ENCODE measurements at places on chromosomes 3 and 15.

- peak; percentile 31 for DNase-seq
These were observed 42.6 kb upstream of the TMCO5A start for GRCh38 chr15:37891766-37892368.

DNA sequence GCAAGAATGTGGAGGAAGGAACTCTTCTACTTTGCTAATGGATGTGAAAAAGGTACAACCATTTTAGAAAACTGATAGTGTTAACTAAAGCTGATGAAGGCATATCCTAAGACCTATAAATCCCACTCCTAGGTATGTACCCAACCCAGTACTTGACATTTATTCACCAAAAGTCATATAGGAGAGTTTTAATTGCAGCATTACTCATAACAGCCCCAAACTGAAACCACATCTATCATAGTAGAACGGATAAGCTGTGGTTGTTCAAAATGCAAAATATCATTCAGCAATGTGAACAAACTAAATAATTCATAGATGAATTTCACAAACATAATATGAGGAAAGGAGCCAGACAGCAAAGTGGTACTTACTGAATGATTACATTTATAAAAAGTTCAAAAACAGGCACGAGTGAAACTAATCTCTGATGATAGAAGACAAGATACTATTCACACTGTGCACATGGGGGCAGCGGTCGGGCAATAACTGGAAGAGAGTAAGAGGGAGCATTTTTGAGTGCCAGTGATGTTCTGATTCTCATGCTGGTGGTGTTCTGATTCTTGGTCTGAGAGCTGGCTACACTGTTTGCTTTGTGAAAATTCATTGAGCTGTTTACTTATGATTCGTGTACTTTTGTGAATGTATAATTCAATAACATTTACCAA, 34.3 kb downstream of the GOLIM4 start:
- no peak for DNase-seq

DNA sequence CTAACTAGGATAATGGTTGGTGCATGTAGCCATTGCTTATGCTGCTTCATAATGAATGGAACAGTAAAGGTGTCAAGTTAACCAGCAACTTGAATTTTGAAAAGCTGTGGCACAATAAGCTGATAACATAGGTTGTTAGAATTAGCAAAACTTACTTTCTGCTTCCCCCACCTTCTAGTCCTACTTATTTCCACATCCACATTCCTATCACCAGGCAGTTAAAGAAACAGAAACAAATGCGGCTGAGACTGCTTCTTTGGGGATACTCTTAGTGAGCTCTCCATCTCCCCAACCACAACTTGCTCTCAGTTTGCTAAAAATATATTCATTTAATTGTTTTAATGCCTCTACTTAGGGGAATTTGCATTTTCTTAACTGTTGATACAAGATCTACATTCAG, 215.1 kb downstream of the TIGIT start:
- no peak for DNase-seq

- no peak for DNase-seq
These were observed 28.0 kb upstream of the IDH2 start for GRCh38 chr15:90130291-90130690.

DNA sequence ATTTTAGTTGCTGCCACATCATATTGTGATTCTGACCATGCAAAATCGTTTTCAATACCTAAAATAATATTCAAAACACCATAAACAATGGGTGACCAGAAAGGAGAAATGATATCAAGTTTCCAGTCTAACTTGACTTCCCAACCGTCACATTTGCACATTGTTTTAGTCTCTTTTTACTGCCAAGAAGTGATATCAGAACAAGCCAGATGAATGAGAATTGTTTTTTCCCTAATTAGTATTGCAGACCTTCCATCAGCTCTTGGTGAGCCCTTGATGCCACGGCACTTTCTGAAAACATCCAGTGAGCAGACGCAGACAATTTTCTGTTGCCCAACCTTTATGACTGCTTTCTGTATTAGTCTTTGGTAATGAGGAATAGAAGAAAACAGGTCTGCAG, 62.5 kb downstream of the SPATA16 start:
- no peak for DNase-seq

DNA sequence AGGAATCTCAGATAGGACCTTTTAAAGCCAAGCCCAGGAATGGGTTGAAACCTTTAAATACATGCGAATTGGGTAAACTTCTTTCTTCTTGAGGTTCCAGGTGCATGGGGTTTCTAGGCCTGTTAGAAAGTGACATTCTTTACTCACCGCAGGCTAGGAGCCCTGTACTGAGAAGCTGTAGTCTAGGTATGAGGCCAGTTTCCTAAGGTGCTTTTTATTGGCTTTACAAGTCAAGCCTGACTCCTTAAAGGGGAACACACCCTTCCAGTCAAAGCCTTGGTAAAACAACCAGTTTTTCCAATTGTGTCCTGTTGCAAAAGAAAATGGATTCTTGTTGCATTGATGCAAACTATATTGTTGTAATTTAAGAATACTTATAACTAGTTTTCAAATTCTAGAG, 76.1 kb upstream of the ATP11B start:
- DNase-seq, result no peak

DNA sequence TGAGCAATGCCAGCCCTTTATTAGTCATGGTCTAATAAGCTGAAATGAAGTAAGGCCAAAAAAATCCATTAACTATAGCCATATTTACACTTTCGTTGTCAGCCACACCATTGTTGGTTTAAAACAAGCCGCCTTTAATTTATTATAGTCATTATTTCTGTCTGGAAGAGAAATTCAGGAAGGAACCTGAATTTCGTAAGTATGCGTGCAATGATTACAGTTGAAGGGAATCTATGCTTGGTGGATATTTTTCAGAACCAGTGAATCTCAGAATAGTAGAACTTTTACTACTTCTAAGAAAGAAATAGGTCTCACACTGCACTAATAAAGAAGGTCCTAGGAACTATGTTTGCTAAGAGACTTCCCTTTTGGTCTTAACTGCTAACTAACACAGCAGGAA, 59.1 kb downstream of the FAM43A start:
- no peak for DNase-seq

GRCh38 chr3:69386556-69387385, 883 bp upstream of the FRMD4B start:
- no peak for DNase-seq

- DNase-seq, result no peak
These were observed 107.5 kb upstream of the SLC2A2 start for GRCh38 chr3:171133796-171134569.

DNA sequence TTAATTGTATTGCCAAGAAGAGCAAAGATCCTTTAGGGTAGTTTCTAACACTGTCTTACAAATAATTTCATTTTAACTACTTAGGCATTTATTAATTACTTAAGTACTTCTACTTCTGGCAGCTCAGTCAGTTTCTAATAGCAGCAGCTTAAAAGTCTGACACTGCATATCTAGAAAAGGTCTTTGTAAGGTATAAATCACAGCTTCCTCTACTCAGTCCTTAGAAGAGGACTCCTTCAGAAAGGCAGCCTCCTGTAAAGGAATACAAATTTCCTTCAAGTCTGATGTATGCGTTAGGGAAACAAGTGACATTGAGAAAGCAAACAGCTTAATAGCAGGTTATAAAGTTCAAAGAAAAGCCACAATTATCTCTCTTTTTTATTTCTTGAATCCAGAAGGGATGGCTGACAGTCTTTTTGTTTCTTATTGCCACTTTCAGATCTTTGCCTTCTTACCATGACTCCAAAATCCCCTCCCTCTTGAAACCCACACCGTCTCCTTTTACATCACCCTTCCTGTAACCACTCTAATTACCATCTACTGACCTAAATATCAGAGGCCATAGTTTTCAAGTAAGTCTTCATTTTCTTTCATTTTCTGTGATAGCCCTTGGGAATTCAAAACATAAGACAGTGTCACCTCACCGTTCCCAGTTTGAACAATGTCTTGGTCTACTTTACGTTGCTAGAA, 109.5 kb downstream of the CGGBP1 start:
- no peak for DNase-seq

DNA sequence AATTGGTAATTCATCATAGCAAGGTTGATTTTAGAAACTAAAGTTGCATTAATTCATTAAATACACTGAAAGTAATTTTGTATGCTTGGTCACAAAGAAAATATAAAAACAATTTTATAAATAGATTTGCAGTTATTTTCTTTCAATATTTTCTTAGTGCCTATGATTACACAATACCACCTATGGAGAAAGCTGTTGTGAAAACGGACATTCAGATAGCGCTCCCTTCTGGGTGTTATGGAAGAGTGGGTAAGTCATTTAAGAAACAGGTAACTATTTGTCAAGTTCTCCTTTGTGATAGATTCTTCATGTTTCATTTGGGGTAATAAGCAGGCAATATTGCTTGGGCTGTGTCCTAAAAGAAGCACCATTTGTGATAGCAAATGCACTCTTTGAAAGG, 3.0 kb downstream of the DUT start:
- no peak for DNase-seq

DNA sequence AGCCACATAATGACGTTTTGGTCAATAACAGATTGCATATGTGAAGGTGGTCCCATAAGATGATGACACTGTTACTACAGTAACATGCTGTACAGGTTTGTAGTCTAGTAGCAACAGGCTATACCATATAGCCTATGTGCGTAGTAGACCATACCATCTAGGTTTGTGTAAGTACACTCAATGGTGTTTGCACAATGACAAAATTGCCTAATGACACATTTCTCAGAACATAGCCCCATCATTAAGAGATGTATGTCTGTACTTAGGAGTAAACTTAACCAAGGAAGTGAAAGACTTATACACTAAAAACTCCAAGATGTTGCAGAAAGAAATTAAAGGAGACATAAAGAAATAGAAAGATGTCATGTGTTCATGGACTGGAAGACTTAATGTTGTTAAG, 66.2 kb downstream of the RPLP1 start:
- no peak for DNase-seq

DNA sequence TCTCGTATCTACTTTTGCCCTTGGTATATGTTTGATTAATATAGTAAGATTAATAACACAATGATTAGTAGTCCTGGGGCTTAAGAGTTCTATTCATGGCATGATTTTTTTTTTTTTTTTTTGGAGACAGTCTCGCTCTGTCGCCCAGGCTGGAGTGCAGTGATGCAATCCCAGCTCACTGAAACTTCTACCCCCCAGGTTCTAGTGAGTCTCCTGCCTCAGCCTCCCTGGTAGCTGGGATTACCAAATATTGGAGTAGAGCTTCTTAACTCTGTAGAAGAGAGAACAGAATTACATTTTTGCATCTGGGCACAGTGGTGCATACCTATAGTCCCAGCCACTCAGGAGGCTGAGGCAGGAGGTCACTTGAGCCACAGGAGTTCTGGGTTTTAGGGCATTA, 58.9 kb downstream of the RAB7A start:
- DNase-seq, result no peak

GRCh38 chr3:80439490-80439889, 671.7 kb upstream of the ROBO1 start:
- no peak for DNase-seq

GRCh38 chr15:40344631-40345120, 3.9 kb upstream of the CCDC9B start:
- peak; percentile 40 for DNase-seq

- no peak for DNase-seq
These were observed 54.8 kb upstream of the TNFSF10 start for GRCh38 chr3:172577987-172578570.

GRCh38 chr15:62083194-62084154, 16.7 kb downstream of the C2CD4A start:
- no peak for DNase-seq

DNA sequence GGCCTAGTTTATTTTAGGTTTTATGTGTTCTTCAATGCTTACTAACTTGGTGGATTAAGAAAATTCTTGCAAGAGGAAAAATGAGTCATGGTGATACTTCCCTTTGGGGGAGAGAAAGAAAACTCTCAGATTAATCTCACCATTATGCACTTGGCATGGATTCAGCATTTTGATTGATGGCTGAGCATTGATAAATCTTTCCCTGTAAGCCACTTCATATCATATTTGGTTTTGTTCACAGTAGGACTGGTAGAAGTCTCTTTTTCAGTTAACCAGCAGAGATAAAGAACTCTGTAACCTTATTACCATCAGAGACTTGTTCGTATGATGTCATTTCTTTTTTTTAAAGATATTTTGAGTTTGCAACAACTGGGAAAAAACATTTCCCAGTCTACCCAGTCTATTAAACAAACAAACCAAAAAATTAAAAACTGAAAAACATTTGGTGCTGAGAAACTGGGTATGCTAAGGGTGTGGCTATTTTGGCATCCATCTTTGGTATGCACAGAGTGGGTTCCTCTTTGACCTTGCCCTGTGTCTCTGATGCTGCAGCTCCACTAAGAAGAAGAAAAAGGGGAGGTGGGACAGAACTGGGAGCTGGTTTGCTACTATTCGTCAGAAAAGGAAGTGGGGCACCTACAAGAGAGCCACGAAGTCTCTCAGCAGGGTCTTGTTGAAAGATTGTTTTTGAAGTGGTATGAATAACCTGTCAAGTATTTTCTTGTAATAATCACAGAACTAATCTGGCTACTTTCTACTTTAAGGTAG, 17.2 kb downstream of the TMOD3 start:
- DNase-seq, result no peak

DNA sequence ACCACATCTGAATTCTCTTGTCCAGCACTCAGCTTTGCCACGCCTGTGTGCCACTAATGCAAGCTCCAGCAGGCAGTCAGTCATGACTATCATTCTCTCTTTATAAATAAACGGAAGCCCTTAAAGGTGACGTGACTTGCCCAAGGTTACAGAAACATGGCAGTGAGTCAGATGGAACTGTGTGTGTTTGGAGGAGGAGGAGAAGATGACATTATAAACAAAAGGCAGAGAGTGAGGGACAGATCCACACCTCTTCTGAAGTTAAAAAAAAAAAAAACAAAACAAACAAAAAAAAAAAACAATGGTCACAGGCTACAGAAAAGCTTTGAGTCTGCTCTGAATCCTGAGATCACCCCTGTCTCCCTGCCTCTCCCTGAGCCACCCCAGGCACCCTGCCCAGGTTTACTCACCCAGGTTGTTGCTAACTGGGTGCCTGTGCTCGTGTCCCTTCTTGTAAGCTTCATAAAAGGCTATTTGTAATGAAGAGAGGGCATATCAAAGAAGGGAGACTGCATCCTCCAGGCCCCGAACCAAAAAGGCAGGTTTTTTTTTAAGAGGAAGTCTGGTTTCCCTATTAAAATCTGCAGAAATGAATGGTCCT, 119.7 kb upstream of the PHLDB2 start:
- peak; percentile 64 for DNase-seq

- no peak for DNase-seq
These were observed 333.0 kb upstream of the RARB start for GRCh38 chr3:25094932-25095685.

Data from amniotic stem cell (primary cell).